CD4-positive, alpha-beta T cell treated with Interleukin-2 at 100 ng/mL for 4 hours (primary cell): ENCODE measurements at places on chromosomes 3 and 15.
A peak's percentile ranks its signal among the peaks of the same experiment; 100 is the strongest.

DNA sequence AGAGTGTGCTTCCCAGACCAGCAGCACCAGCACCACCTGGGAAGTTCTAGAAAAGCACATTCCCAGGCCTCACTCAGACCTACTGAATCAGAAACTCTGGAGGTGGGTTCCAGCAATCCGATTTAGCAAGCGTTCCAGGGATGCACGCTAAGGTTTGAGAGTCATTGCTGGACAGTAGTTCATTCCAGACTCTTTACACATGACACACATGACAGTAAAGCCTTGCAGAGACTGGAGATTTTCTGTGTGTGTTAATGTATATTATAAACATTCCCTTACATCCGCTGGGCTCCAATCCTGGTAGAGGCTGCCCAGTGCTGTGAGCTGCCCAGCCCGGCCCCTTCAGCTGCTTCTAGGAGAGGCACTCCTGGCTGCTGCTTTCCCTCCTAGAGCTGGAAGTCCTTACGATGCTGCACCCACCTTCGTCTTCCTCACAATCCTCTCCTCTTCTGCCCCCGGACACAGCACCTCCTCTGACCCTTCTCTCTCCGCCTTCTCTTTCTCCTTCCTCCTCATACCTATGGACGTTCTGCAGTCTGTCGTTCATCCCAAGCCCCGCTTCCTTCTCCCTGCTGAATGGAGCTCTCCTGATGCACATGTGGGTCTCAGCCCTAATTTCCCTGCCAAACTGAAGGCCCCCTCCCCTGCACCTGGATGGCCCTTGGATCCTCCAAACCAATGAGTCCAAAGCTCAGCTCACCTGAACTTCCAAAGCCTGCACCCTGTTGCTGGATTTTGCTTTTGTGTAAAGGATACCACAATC is 44.4 kb downstream of the ITGA11 start:
- DNase-seq, result no peak

DNA sequence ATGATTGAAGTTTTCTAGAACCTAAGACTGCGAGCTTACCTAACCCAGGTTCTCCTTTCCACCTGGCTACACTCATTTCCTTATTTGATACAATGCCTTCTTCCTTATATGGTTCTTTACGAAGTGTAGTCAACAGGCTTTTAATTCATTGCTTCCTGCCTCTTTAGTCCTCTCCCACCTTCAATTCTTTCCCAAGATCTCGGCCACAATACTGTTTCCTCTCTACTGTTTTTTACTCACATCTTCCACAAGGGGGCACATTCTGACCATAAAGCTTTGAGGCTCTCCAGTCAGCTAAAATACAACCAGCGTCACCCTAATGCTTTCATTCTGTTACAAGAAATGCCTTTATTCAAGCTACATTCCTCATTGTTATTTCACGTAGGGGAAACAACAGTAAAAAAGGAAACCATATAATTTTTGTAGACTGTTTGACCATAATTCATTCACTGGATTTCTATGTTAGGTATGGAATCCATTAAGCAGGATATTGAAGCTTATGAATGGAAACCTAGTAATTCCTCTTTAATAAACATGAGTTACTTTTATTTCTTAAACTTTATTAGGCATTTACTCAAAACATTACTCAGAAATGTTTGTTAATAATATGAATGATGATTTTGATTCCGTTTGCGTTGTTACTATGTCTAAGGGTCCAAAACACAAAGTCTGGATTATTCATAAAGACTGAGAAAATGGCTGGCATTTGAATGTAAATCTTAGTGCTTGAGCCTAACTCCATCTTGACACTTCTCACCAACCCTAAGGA is 29.5 kb upstream of the VEPH1 start:
- DNase-seq, result peak; percentile 14

DNA sequence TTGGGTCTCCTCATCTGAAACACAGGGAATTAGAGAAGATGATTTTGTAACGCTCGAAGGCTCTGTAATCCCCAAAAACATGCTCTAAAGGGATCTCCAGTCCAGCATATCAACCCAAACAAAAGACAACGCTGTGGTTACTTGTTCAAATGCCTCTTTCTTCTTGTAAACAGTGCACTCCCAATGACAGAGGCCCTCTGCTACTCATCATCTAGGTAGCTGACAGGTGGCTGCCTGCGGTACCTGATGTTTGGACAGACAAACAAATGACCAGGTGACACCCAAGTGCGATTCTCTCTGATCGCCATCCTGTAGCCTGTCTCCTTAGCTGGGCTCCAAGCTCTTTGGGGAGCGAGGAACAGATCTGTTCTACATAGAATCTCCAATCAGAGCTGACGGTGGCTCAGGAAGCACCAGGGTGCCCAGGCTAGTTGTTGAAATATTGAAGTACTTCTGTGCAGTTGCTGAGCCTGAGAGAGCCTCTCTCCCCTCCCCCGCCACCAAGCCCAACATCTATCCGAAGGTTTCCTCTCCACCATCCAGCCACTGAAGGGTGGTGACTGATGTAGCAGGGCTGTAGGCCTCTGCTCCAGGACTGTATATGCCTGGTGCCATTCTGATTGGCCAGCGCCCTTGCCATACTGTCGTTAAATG is 238.7 kb downstream of the XXYLT1 start:
- no peak for DNase-seq

GRCh38 chr3:45986303-45986982 is 9.2 kb downstream of the FYCO1 start:
- no peak for DNase-seq

DNA sequence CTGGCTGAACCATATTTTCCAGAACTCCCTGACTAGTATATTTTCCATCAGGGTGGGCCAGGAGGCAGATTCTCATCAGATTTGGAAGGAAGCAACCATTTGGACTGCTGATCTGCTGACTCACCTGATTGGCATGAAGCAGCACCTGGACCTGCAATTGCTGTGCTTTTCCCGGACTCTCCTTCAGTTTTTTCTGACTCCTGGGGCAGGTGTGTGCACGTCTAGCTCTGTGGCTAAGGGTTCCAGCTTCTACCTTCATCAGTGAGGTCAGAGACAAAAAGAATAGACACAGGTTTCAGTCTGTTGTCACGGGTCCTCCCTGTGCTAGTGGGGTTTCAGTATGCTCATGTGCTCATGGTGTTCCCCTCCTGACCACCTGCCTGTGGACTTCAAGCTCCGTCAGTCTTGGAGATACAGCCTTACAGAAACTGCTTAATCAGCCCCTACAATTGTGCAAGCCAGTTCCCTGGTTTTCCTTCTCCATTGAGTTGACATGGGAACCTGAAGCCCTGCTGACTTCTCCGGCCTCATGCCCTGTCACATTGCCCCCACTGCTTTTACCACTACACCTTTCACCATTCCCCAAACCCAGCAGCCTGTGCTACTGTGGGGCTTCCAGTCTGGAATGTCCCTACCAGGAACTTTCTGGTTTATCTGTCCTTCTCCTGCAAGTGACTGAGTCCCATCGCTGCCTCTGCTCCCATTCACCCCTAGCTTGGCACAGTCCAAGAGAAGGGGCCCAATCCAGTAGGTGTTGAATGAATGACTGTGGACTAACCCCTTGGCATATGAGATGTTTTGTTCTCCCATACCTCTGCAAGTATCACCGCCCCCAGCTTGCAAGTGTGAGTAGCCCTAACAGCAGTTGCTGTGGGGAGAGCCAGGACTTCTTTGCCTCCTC is 31.7 kb downstream of the HMCES start:
- DNase-seq, result no peak

GRCh38 chr3:9875448-9875847 is 4.6 kb downstream of the CIDEC start:
- DNase-seq, result no peak

DNA sequence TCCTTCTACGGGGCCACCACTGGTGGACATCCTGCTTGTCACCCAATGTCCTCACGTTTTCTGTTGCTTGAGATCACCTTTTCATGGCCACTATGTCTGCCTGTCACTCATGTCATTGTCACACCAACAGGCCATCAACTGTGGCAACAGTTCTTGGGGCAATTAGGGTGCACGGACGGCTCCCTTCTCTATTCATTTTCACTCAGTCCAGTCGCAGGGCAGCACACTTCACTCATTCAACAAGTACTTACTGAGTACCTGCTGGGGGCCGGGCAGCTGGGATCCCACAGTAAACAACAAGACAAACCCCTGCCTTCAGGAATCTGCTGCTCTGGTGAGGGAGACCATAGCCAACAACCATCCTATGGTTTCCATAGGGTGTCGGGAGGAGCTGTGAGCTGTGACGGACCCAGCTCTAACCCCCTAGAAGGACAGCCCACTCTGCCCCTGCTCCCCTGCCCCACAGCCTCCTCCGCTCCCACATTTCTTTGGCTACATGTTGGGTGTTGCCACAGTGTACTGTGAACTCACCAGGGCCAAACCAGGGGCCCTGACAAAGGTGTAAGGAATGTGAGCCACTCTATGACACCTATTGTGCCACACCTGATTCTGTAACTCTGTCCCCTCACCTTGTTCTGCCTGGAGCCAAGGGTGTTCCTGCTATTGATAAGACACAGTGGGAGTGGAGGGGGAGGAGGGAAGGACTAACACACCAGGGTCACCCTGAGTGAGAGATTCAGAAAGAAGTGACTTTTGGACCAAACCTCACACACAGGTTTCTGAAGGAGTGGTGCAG is 1.9 kb downstream of the VILL start:
- no peak for DNase-seq

DNA sequence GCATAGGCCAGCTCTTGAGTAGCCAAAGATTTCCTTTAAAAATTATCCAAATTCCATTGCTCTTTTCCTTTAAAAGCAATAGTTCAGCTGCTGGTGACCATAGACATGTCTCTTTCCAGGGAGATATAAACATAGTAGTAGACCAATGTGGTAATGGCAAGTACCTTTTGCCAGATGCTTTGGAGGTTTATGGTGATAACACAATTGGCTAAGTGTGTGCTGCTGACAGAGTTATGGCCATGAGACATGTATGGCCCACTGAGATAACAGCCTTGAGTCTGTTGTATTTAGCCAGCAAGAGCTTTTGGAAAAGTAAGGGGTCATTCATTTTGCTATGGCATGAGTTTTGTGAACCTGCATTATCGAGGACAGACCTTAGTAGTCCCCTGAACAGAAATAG is 1146.8 kb downstream of the TUSC7 start:
- DNase-seq, result no peak

DNA sequence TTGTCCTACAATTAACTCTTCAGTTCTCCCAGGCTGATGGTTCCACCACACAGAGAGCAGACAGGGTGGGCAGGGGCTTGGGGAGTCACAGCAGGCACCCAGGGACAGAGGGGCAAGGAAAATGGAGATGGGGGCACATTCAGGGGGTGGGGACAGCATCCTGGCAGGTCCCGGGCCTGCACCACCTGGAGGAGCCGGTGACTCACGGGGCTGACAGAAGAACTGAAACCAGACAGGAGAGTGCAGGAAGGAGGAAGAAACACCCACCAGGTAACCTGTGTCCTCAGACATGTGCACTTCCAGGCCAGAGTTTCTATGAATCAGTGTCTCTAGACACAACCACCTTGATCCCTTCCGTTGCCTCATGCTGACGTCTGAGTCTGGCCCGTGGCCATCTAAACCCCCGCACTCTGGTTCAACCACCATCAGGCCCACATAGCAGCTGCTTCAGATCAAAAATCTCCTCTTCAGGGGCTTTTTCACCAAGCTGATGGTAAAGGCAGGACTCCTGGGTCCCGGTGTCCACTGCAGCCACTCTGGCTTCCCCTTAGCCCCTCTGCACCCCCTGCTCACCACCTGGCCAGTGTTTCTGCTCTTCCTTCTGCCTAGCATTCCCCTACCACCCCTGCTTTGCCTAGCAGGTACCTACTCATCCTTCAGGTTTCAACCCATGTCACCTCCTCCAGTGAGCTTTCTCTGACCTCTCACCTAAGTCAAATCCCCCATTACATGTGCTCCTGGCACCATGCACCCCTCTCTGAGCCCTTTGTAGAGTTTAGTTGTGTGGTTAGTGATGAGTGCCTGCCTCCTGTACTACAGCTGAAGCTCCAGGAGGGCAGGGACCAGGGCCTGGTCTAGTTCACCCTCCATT is 16.5 kb upstream of the CYP11A1 start:
- peak; percentile 58 for DNase-seq

GRCh38 chr3:134464064-134464688 is 21.6 kb downstream of the ANAPC13 start:
- DNase-seq, result no peak

GRCh38 chr3:45927881-45928280 is 15.4 kb upstream of the CXCR6 start:
- DNase-seq, result no peak

GRCh38 chr15:33190539-33190938 is 4.0 kb downstream of the FMN1 start:
- no peak for DNase-seq

DNA sequence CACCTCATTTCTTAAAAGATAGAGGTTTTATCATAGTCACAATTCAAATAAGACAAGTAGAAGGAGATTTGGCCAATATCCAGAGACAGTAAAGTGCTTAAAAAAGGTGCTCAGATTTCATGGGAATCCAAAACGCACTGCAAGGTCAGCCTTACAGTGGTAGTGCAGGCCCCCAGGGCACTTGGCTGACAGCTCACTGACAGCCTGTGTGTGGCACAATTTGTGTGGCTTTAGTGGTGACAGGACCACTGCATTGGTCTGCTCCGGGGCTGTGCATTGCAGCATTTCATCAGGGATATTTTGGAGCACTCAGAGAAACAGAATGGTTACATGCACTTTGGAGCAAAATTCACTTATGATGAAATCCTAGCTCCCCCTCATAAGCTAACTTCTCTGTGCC is 544.3 kb downstream of the NTRK3 start:
- DNase-seq, result no peak

DNA sequence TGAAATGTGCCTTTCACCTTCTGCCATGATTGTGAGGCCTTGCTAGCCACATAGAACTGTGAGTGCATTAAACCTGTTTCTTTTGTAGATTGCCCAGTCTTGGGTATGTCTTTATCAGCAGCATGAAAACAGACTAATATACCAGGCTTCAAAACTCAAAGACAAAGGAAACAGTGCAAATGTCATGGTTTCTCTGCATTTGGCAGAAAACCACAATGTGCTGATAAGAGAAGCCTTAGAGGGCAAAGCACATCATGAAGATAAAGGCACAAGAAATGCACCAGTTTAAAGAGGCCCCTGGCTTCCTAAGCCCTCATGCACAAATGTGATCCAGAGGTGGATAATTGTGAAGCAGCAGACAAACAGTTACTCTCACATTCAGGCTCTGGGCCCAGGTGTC is 259.2 kb downstream of the CPNE4 start:
- DNase-seq, result no peak

GRCh38 chr3:184764191-184764590 is 47.8 kb upstream of the VPS8 start:
- no peak for DNase-seq

GRCh38 chr3:143472731-143473523 is 353.4 kb downstream of the CHST2 start:
- DNase-seq, result no peak

GRCh38 chr15:78035861-78036476 is 41.5 kb downstream of the TBC1D2B start:
- no peak for DNase-seq

GRCh38 chr15:65918357-65918920 is 49.1 kb downstream of the RAB11A start:
- no peak for DNase-seq

DNA sequence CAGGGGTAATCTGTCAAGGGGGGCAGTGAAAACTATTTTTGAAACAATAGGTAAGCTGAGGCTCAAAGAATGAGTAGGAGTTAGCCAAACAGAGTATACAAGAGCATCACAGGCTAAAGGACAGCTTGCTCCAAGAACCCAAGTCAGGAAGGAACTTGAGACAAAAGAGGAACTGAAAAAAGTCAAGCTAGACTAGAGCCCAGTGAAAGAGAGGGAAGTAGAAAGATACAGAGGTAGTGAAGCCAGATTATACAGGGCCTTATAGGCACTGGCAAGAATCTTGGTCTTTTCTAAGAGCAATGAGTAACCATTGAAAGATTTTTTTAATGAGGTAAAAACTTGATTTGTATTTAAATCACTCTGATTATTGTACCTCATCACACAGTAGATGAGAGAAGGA is 69.9 kb downstream of the FILIP1L start:
- DNase-seq, result peak; percentile 5
